ENCODE measurements at places on chromosomes 3 and 15.
A peak's percentile ranks its signal among the peaks of the same experiment; 100 is the strongest.

- no peak for DNase-seq
These were observed 72.9 kb downstream of the MEGF11 start for GRCh38 chr15:66180531-66181097.

DNA sequence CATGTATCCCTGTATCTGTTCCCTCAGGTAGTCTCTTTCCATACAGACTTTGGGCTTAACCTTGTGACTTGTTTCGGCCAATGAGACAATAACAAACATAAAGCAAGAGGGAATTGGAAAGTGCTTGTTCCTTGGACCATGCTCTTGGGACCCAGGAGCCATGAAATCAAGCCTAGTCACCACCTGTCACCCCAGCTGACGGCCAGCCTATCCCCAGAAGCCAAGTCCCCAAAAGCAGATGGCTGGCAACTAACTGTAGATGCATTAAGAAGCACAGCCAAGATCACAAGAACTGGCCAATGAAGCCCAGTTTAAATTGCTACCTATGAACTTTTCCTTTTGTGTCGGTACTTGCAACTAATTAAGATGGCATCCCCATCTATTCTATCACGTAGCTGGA lies 822.0 kb downstream of the CADM2 start:
- DNase-seq: no peak

DNA sequence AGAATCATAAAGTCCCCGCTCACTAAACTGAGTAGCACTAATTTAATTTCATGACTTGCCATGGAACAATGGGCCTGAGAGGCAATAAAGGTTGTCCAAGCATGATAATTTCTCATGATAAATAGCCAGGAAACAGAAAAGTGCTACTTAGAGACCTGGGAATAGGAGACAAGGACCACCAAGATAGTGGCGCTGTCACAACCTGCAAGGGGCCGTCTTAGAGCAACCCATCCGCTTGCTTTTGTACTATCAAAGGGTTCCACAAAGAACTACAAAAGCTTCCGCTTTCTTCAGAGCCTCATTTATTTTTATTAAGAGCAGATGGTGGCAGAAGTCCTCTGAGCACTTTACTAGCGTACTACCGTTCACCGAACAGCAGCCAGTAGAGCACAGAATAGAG lies 421.7 kb upstream of the GRM7 start:
- no peak for DNase-seq

- no peak for DNase-seq
These were observed 137.8 kb downstream of the SAMMSON start for GRCh38 chr3:70137366-70137765.

DNA sequence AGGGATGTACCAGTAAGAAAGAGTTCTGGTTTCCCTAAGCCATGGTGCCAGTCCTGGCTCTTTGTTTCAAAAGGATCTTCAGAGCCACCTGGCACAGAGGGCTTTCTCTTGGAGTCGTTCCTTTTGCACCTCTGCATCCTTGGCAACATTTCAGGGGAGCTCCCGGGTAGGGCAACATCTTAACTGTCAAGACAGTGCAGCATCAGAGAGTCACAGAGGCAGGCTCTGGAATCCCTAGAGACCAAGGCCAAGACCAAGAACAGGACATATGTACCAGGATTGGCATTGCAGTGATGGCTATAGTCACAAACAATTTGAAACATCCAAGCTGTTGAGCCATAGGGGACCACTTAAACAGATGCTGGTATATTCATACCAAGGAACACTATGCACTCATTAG lies 129.4 kb upstream of the ADPGK start:
- DNase-seq: no peak

- DNase-seq: no peak
These were observed 50.2 kb downstream of the RAD54L2 start for GRCh38 chr3:51588724-51589123.

DNA sequence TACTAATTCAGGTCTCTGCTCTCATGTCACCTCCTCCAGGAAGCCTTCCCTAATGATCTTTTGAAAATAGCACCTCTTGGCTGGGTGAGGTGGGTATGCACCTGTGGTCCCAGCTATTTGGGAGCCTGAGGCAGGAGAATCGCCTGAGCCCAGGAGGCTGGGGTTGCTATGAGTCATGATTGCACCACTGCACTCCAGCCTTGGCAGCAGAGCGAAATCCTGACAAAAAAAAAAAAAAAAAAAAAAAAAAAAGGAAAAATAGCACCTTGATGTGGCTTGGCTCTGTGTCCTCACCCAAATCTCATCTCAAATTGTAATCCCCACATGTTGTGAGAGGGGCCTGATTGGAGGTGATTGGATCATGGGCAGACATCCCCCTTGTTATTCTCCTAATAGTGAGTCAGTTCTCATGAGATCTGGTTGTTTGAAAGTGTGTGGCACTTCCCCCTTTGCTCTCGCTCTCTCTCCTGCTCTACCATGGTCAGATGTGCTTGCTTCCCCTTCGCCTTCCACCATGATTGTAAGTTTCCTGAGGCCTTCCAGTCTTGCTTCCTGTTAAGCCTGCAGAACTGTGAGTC lies 11.2 kb upstream of the RNU6-1 start:
- peak; percentile 75 for DNase-seq

- DNase-seq: no peak
These were observed 57.5 kb downstream of the FLNB start for GRCh38 chr3:58065700-58066167.

DNA sequence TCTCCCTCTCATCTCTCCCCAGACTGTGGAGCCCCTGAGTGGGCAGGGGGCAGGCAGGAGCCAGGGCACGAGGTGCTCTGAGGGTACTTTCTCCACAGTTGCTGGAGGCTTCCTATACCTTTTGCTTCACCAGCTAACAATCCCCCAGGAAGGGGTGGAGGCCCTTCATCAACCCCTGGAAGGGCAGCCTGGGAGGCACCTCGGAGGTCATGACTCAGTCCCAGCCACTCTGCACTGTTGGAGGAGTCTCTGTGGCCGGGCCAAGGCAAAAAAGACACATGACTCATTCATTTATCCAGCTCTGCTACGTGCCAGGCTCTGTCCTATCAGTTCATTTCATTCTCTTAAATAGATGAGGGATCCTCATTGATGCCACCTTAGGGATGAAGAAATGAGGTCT lies 15.6 kb upstream of the KY start:
- peak; percentile 74 for DNase-seq

GRCh38 chr3:180808823-180809575 lies 103.5 kb upstream of the FXR1 start:
- no peak for DNase-seq

DNA sequence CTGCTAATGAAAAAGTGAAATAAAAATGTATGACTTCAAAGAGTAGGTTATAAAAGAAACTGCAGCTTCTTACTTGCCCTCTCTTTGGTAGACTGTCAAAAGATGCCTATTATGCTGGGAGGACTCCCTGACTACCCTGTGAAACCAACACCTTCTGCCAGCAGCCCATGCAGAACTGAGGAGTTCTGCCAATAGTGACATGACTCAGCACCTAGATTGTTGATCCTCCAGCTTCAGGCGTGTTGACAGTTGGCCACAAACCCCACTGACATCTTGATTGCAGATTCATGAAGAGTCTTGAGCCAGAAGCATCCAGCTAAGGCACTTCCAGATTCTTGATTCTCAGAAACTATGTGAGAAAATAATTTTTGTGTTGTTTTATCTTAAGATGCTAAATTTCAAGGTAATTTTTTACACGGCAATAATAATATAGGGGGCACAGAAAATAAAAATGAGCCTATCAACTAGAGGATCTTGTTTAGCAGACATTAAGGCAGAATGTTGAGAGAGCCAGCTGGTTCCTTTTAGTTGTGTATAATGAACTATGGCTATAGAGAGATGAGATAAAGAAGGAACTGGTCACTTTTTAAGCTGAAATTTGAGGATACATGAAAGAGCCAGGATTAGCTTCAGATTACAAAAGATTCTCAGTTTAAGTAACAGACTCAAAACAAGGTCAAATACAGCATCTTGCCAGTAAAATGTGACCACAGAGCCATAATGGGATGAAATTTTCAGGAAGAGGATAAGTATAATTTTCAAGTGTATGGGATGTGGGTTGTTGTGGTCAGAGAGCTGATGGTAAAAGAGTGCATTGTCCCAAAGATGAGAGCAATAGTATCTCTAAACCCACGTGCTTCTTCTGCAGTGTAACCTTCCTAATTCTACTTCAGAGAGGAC lies 588.7 kb upstream of the CBLB start:
- no peak for DNase-seq

DNA sequence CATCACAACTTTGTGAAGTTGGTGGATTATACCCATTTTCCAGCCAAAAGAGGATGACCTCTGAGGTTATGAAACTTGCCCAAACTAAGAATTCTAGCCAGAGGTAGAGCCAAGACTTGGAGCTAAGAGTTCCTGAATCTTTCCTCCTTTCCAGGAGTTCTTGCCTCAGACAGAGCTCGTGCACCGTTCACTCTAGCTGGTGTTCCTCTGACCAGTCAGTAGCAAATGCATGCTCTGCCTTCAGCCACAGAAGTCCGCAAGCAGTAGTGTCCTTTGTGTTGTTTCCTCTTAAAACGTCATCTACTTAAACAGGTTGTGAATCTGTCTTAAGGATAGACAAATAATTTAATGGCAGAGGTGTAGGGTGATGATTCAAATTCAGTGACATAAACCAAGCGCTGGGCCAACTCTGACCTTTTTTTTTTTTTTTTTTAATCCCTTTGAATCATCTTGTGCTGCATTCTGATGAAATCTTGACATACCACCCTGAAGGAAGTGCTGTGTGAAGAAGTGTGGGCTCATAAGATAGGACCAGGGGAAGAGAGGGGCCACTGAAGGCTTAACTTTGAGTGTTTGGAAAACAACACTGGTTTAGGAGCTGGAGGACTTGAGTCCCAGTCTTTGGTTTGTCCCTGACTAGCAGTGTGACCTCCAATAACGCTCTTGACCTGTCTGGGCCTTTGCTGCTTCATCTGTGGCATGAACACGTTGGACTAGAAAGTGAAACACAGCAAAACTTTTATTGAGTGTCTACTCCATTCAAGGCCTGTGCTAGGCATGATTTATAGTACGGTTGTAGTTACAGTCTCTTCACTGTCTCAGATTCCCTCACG lies 53.4 kb downstream of the ITPR1 start:
- no peak for DNase-seq

- DNase-seq: no peak
These were observed 152.0 kb downstream of the GREM1 start for GRCh38 chr15:32869776-32870175.

GRCh38 chr3:117997201-117998049 lies 1037.2 kb downstream of the IGSF11 start:
- peak; percentile 92 for DNase-seq

DNA sequence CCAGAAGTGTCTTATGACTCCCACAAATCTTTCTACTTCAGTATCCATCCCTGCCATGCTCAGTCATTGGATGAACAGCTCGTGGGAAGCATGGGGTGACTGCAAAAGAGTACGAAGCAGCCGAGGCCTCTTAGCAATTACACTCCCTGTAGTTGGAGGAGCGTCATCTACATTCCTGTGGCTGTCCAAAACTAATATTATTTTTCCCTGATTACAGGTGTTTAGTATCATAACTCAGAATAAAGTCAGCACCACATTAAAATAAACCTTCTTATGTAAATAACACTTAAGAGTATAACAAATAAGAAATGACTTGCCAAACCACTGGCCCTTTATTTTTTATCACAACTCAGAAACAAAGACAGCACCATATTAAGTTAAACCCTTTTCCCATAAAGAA lies 141.5 kb downstream of the PLOD2 start:
- DNase-seq: no peak

GRCh38 chr15:62390791-62391640 lies 225.9 kb upstream of the C2CD4B start:
- DNase-seq: peak; percentile 68

DNA sequence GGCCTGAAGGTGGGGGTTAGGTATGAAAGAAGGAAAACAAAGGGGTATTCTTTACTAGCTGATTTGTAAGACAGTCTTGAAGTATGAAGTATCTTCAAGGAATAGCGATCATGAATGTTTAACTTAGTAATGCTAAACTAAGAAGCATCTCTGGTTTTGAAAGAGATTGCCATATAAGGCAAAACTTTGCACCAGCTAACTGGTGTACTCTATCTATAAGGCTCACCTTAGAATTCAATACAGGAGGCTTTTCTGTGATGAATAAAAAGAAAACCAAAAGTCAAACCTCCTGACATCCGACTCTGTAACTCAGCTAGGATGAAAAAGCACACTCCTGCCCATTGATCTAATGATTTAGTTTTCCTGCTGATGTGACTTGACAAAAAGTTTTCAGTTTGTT lies 54.7 kb downstream of the FOXP1 start:
- no peak for DNase-seq

DNA sequence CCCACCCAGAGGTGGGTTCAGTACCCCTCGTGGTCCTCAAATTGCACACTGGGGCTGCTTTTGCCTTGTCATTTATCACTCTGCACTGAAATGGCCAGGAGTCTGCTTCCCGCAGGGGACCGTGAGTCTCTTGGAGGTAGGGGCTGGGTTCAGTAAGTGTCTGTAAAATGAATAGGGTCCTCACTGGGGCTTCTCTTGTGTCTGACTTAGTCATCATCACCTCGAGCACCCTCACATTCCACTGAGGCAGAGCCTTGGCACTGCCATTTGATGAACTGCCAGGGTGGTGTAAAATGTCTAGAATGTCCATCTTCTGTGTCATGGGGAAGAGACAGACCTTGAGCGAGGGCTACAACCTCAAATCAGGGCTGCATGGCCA lies 61.0 kb upstream of the RYK start:
- DNase-seq: no peak

GRCh38 chr3:62876064-62876463 lies 848 bp upstream of the CADPS start:
- peak; percentile 89 for DNase-seq

DNA sequence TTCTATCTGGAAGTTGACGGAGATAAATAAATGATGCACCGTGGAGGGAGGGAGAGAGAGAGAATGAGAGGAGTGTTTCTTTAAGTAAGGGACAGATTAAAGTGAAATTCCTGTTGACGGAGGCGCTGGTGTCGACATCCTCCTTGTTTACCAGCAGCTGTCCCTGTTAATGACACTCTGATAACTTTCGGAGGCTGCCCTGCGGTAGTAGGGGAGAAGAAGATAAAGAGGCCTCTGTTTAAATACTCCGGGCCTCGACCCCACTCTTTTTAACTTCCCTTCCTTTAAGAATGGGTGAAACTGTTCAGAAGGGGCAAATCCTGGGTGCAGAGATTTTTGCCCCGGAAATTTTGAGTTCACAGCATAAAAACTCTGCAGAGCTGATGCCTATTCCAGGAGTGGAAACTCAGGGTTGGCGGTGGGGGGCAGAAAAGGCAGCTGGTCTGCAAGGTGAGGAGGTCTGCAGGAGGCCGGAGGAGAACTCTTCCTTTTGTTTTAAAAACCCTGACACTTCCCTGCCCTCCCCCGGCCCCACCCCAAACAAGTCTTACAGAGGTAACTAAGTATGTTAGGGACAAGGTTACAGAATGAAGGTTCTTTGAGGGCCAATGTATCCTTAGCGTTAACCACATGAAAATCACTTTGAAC lies 276.6 kb upstream of the NR2F2 start:
- DNase-seq: peak; percentile 62

DNA sequence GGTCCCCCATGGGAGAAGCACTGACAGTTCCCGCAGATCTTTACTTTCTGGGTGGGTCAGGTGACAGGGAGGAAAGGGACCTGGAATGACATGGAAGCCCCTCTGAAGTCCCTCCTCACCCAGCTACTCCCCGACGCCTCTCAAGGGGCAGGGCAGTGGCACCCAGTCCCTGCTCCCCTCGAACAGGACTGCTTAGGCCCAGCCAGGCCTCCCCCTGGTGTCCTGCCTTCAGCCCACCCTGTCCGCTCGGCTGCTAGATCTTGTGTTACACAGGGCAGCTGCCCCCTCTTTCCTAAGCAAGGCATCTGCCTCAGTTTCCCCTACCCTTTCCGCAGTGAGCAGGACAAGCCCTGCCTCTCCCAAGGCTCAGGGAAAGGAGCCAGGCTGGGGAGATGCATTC lies 226.5 kb downstream of the XXYLT1 start:
- DNase-seq: no peak
